T follicular helper cell (primary cell): ENCODE measurements at places on chromosomes 6 and 20.

GRCh38 chr6:46850792-46851191, 57.6 kb downstream of the MEP1A start:
- DNase-seq, result no peak

DNA sequence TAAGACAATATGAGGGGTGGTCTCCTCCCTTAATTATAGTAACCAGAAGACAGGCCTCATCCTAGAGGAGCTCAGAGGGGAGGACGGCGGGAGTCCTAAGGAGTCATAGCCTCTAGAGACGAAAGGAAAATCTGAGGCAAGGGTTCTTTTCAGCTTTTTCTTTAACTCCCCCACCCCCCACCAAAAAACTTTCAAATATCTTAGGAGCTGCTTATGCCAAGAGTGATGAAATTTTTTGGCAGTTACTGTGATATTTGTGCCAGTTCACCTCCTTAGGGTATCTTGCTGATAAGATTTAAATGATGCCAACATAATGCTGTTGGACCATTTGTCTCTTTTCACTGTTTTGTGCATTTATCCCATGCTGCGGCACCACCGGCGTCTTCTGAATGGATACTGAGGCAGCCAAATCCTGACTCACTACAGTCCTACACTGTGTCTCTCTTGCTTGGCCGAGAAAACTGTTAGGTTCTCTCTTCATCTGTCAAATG, 44.5 kb upstream of the DSE start:
- DNase-seq, result no peak

GRCh38 chr6:169587975-169588374, 113.9 kb downstream of the WDR27 start:
- DNase-seq, result no peak

GRCh38 chr6:139699911-139700310, 325.5 kb upstream of the CITED2 start:
- no peak for DNase-seq

DNA sequence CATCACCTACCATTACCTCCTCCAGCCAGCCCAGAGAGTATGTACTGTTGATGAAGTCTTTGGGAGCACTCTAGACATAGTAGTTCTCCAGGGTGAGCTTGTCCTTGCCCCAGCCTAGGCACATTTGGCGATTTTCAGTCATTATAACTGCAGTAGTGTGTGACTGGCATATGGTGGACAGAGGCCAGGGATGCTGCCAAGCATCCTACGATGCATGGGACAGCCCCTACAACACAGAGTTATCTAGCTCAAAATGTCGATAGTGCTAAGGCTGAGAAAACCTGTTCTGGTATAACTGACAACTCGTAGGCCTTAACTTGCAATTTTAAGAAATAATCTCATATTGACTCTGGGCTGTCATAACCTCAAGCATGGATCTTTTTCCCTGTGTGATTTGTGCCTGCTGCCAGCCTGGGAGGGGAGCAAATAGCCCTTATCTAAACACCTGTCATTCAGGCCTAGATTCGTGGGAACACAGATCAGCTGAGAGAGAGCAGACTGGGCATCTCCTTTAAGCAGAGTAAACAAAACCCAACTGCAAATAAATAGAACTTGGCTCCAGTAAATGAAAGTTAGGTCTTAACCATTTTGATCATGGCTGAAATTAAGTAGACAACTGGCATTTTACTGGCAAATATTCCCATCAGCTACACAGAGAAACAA, 102.6 kb downstream of the SPTLC3 start:
- no peak for DNase-seq

DNA sequence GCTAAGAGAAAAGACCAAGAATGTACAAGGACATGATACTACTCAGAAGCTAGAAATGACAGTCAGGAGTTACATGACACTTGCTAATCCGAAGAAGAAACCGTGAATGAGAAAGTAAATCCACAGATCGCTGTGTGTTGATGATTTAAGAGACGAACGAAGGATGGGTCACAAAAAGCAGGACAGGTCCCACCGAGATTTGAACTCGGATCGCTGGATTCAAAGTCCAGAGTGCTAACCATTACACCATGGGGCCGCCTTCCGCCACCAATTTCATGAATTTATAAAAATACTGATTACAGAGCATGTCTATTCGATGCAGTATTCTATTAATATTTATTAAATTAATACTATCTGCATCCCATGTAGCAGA, 54.0 kb upstream of the BTN3A2 start:
- DNase-seq, result no peak

DNA sequence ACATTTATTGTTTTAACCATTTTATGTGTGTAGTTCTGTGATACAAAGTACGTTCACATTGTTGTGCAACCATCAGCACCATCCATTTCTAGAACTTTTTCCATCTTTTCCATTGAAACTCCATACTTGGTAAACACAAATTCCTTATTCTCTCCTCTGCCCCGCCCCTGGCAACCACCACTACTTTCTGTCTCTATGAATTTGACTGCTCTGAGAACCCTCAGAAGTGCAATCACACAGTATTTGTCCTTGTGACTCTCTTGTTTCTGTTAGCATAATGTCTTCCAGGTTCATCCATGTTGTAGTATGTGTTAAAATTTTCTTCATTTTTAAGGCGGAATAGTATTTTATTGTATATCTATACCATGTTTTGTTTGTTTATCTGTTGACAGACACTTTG, 56.9 kb downstream of the DHX35 start:
- no peak for DNase-seq

GRCh38 chr6:63714091-63714490, 78.5 kb downstream of the PHF3 start:
- DNase-seq, result no peak

- DNase-seq, result no peak
These were observed 78.0 kb downstream of the FGD2 start for GRCh38 chr6:37083243-37084138.

GRCh38 chr6:157263146-157263545, 60.2 kb downstream of the TMEM242 start:
- no peak for DNase-seq

GRCh38 chr6:66199171-66199570, 492.1 kb upstream of the EYS start:
- no peak for DNase-seq

GRCh38 chr6:163538331-163538730, 123.8 kb downstream of the QKI start:
- no peak for DNase-seq

- DNase-seq, result no peak
These were observed 146.2 kb downstream of the FAM83B start for GRCh38 chr6:54992789-54993188.

DNA sequence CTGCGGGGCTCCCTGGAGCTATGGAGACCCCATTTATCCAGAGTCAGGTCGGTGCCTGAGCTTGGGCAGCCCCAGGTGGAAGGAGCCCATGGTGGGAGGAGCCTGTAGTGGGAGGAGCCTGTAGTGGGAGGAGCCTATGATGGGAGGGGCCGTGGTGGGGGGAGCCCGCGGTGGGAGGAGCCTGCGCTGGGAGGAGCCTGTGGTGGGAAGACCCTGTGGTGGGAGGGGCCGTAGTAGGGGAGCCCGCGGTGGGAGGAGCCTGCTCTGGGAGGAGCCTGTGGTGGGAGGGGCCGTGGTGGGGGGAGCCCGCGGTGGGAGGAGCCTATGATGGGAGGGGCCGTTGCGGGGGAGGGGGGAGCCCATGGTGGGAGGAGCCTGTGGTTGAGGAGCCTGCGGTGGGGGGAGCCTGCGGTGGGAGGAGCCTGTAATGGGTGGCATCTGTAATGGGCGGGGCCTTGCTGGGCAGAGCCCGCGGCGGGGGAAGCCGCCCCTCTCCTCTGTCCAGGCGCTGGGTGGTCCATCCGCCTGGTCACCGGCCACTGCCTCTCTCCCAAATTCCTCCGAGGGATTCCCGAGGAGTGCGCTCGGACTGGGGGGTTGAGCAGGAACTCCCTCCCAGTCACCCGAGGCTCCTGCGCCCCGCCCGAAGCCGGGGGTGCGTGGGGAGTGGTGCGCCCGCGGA, 567 bp upstream of the FNDC11 start:
- peak; percentile 94 for DNase-seq

- no peak for DNase-seq
These were observed 67.6 kb downstream of the CD2AP start for GRCh38 chr6:47545223-47545622.

GRCh38 chr20:36101192-36101591, 53.3 kb upstream of the EPB41L1 start:
- DNase-seq, result no peak

- no peak for DNase-seq
These were observed 96.2 kb upstream of the MAP7 start for GRCh38 chr6:136646377-136646776.

DNA sequence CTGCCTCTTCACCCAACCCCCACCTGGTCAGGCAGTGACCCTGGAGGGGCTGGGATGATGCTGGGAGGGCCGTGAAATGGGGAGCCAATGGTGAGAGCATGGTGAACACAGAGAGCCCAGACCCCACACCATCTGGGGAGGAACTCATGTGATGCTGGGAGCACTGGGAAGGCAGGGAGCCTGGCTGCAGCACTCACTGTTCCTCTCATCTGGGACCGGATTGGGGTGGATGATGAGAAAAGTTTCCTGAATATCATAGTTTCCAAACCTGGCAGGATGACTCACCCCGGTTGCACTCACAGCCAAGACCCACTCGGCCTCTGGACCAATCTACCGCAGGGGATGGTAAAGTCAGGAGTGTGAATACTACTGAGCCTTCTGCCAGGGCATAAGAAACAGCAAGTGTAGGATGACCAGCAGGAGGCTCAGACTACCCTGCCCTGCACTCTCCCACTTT, 21.8 kb downstream of the ULBP1 start:
- no peak for DNase-seq

DNA sequence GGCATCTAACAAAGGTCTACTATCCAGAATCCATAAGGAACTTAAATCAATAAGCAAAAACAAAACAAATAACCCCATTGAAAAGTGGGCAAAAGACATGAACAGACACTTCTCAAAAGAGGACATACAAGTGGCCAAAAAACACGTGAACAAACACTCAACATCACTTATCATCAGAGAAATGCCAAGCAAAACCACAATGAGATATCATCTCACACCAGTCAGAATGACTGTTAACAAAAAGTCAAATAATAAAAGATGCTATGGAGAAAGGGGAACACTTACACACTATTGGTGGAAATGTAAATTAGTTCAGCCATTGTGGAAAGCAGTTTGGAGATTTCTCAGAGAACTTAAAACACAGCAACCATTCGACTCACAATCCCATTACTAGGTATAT, 19.4 kb upstream of the VNN1 start:
- no peak for DNase-seq

GRCh38 chr6:4802312-4802935, 26.2 kb downstream of the CDYL start:
- no peak for DNase-seq

DNA sequence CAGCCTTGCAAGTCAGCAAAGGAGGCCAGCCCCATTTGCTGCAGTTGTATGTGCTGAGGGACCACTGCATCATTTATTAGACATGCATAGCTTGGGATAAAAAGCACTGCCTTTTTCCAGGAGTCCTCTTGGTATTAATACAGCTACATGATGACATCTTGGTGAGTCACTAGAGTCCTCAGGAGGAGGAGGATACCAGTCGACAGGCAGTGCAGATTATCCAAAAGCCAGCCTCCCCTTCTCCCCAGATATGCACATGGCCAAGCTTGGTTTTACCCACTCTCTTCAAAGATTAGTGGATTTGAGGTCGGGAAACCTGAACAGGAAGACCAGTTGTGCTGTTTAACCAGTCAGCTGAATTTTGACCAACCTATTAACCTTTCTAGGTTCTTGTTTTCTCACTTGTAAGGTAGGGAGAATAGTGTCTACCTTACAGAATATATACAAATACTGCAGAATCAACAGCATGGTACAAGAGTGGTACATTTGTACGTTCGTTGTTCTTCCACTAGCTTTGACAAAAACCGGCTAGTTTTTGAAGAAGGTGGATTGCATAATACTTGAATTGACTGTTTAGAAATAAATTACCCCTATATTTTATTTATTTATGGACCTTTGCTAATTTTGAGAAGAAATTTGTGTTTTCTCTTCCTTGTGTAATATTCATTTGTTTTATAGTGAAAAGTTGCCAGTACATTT, 31.9 kb downstream of the VAPB start:
- DNase-seq, result no peak

- DNase-seq, result peak; percentile 61
These were observed 4.1 kb downstream of the ZC3H12D start for GRCh38 chr6:149480502-149481280.

- DNase-seq, result no peak
These were observed 50.0 kb downstream of the FOXF2 start for GRCh38 chr6:1439349-1439748.

GRCh38 chr6:111222341-111222740, 135.0 kb downstream of the SLC16A10 start:
- DNase-seq, result no peak

- no peak for DNase-seq
These were observed 8.4 kb upstream of the CST9 start for GRCh38 chr20:23614163-23614562.

GRCh38 chr6:159594106-159594749, 98.8 kb downstream of the SOD2 start:
- no peak for DNase-seq

- peak; percentile 69 for DNase-seq
These were observed 10.3 kb upstream of the TULP1 start for GRCh38 chr6:35522660-35523658.

DNA sequence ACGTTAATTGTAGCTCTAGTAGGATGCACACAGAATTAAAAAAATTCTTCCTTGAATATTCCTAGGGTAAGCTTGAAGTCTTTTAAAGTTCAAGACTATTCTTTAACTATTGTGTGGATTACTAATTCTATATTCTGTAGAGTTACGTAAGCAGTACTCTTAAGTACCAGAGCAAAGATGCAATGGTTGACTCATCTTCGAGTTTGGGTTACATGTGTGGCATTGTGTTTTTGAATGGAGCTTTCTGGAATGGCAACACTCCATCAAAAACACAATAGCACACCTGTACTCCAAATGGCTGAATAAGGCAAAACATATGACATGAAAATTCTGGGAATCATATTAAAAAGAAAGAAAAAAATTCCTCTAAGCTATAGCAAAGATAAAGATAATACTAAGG, 33.5 kb upstream of the CEP162 start:
- no peak for DNase-seq

DNA sequence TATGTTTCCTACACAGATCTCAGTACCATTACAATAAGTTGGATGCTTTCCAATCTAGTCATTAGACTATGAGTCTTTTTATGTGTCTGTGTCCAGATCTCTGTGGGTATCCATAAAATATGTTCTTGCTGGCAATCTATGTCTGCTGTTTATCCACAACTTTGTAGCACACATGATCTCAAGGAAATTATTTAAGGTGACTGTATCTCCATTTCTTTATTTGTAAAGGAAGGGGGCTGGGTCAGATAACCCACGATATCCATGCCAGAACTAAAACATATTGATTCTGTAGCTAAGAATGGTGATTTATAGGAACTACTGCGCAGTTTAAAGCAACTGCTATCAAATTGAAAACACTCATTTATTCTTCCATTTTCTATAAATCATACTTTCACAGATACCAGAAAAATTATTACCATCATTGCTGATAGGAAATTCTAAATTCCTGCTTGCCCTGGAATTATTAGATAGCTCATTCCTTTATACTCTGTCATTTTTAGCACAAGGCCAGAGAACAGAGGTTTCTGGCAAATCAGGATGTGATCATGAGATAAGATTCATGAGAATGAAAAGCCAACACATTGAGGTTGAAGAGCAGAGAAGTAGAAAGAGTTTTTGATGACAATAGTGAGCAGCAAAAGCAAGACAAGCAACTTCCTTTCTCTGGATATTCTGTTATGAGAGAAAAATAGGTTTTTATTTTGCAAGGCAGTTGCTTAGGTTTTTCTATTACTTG, 851.4 kb upstream of the CITED2 start:
- no peak for DNase-seq
